Fibroblast of lung (primary cell): ENCODE measurements at places on chromosomes 6 and 20. TPM values are rescaled to one million over a fixed set of nuclear protein-coding genes. Genes with fewer than 3 reads are reported as not detected.

The TRIM31 gene
- polyA plus RNA-seq: not detected in 2 replicates

The CRISP3 gene
- polyA plus RNA-seq: not detected in 2 replicates

The ATP6V1G2 gene
- 9.1 and 16.0 TPM in 2 replicates for polyA plus RNA-seq

The C20orf141 gene
- 0.36 and 0.57 TPM in 2 replicates for polyA plus RNA-seq

The CPNE5 gene
- 0.02 TPM in 2 replicates for polyA plus RNA-seq

The NFATC2 gene
- 0.11 and 1.2 TPM in 2 replicates for polyA plus RNA-seq

The SLC22A3 gene
- 0.03 TPM in 2 replicates for polyA plus RNA-seq

The ZSCAN23 gene
- 1.1 and 3.8 TPM in 2 replicates for polyA plus RNA-seq

The ECT2L gene
- not detected in 2 replicates for polyA plus RNA-seq

The GLP1R gene
- not detected in 2 replicates for polyA plus RNA-seq

The KIAA0408 gene
- 3.0 and 4.6 TPM in 2 replicates for polyA plus RNA-seq

The RTN4IP1 gene
- polyA plus RNA-seq: 9.2 and 10.0 TPM in 2 replicates

The PPIL6 gene
- polyA plus RNA-seq: 0.78 and 1.1 TPM in 2 replicates

The TMEM151B gene
- polyA plus RNA-seq: not detected in 2 replicates

The SIRPA gene
- polyA plus RNA-seq: 26.6 and 50.5 TPM in 2 replicates

The SLC2A10 gene
- polyA plus RNA-seq: 20.4 and 35.3 TPM in 2 replicates

The SOX18 gene
- polyA plus RNA-seq: not detected in 2 replicates

The GRM4 gene
- not detected in 2 replicates for polyA plus RNA-seq

The TRAPPC3L gene
- 0.02 and 0.05 TPM in 2 replicates for polyA plus RNA-seq

The CALHM6 gene
- polyA plus RNA-seq: 0.18 and 1.3 TPM in 2 replicates

The TDP2 gene
- 32.5 and 33.2 TPM in 2 replicates for polyA plus RNA-seq

The CNKSR3 gene
- polyA plus RNA-seq: 5.5 and 9.7 TPM in 2 replicates

The WFDC10B gene
- polyA plus RNA-seq: 0.22 TPM in 1 of 2 replicates, not detected in the other

The EPB41L2 gene
- polyA plus RNA-seq: 146 and 264 TPM in 2 replicates

The RGS17 gene
- 2.1 and 7.3 TPM in 2 replicates for polyA plus RNA-seq

The PRICKLE4 gene
- 0.08 and 0.19 TPM in 2 replicates for polyA plus RNA-seq

The MEI4 gene
- not detected in 2 replicates for polyA plus RNA-seq

The DSTN gene
- polyA plus RNA-seq: 276 and 737 TPM in 2 replicates

The SYCP2L gene
- polyA plus RNA-seq: 0.02 TPM in 1 of 2 replicates, not detected in the other

The ADTRP gene
- polyA plus RNA-seq: 0.23 and 1.1 TPM in 2 replicates

The EYA4 gene
- polyA plus RNA-seq: 4.6 and 17.7 TPM in 2 replicates

The LCA5 gene
- polyA plus RNA-seq: 1.9 and 3.3 TPM in 2 replicates

The PLAGL2 gene
- polyA plus RNA-seq: 1.6 and 2.3 TPM in 2 replicates

The DLK2 gene
- polyA plus RNA-seq: 0.23 and 0.50 TPM in 2 replicates

The VTA1 gene
- 95.4 and 99.3 TPM in 2 replicates for polyA plus RNA-seq

The TMC2 gene
- not detected in 2 replicates for polyA plus RNA-seq

The BPIFB1 gene
- not detected in 2 replicates for polyA plus RNA-seq

The POM121L2 gene
- polyA plus RNA-seq: not detected in 2 replicates

The HDGFL1 gene
- not detected in 2 replicates for polyA plus RNA-seq

The NOTCH4 gene
- polyA plus RNA-seq: 0.42 and 0.66 TPM in 2 replicates

The WFDC5 gene
- polyA plus RNA-seq: not detected in 2 replicates

The TUBB1 gene
- polyA plus RNA-seq: not detected in 2 replicates
